ENCODE measurements at places on chromosomes 13 and 19.

DNA sequence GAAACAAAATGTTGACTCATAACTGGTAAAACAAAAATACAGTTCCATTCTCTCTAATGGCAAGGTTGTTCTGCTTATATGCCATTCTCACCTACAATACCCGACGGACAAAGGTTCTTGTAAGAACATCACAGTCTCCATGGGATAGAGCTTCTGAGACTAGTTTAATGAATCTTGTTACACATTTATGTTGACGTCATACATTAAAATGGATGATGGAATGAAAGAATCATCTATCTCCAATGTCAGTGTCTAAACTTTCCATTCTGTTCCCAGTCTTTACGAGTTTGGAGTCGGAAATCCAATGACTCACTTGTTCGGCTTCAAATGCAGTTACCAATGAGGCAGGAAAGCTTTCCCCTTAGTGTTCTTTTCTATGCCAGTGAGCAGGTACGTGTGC lies 17.7 kb downstream of the ZNF160 start:
- no peak for DNase-seq

DNA sequence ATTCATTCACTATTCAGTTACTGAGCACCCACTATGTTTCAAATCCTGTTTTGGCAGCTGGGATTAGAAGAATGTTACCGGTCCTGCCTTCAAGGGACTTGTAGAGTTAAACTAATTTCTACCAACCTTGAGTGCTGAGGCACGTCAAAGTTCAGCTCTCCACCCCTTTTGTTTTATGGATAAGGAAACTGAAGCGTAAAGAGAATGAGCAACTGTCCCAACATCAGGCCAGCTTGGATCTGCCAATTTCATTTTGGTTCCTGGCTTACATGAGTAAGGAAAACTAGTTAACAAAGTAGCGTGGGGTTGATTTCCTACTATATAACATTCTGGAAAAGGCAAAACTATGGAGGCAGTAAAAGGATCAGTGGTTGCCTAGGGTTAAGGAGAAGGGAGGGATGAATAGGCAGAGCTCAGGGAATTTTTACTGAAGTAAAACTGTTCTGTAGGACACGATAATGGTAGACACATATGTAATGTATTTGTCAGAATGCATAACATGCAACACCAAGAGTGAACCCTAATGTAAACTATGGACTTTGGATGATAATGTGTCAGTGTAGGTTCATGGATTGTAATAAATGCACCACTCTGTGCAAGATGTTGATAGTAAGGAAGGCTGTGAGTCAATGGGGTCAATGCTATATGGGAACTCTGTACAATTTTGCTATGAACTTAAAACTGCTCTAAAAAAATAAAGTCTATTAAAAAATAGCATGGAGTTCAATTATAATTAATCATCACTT lies 19.9 kb upstream of the MTIF3 start:
- DNase-seq = no peak

DNA sequence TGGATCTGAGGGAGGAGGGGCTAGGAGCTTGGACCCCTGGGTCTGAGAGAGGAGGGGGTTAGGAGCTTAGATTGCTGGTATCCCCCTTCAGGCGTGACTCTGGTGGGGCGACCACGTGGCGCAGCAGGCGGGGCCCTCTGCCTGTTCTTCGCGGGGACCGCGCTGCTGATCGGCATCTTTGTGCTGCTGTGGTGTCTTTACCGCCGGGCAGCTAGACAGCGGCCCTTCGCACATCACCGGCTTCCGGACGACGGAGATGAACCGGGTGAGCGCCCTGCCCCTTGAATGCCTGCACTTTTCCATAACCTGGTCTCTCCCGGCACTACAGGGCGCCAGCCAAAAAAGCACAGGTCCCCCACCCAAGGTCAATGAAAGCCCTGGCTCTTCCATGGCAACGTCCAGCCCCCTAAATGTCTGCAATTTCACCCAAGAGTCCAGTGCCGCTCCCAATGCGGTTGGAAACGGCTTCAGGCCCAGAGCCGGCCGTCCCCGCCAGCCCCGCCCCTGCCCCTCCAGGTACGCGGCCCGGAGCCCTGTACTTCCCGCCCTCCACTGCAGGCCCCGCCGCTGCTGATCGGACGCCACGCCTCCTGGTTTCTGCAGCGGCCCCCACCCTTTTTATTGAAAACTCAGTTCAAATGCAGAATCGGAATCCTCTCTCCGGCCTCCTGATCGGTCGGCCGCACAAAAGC lies 2.8 kb downstream of the GFY start:
- DNase-seq = no peak

- no peak for DNase-seq
These were observed 610 bp downstream of the ZNF791 start for GRCh38 chr19:12611361-12611699.

- no peak for DNase-seq
These were observed 9.7 kb downstream of the NAXD start for GRCh38 chr13:110624766-110625756.

- no peak for DNase-seq
These were observed 93.0 kb upstream of the IRS2 start for GRCh38 chr13:109879338-109879737.

DNA sequence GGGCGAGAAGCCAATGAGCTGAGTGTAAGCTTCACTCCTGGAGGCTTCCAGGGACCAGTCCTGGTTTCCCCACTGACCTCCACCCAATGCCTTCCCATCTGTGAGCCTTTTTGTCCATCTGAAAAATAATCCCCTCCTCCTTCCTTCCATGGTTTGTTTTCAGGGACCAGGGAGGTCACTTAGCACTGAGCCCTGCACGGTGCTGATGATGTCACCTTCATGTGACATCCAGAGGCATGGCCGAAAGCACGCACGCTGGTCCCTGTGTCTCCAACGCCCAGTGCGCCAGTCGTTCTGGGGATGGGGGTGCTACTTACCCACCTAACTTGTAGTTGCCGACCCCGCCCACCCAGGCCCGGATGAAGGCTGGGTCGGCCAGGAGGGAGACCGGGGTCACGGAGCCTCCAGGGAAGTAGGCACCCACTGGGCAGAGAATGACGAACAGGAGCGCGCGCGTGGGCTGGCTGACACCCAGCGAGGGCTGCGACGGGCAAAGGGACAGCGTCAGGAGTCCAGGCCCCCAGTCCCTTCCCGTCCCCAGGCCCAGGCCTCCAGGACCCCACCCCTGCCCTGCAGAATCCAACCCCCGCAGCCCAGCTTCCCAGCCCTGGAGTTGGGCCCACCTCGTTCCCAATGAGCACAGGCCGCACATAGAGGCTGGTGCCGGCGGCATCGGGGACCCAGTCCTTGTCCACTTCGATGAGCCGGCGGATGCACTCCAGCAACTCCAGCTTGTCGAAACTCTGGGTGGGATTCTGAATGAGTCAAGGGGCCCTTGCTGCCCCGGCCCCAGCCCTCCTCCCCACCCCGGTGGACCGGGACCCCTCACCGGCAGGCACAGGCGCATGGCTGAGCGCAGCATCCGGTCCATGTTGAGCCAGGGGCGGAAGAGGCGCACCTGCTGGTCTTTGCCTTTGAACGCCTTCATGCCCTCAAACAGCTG lies 11.2 kb downstream of the BCAT2 start:
- DNase-seq = no peak

DNA sequence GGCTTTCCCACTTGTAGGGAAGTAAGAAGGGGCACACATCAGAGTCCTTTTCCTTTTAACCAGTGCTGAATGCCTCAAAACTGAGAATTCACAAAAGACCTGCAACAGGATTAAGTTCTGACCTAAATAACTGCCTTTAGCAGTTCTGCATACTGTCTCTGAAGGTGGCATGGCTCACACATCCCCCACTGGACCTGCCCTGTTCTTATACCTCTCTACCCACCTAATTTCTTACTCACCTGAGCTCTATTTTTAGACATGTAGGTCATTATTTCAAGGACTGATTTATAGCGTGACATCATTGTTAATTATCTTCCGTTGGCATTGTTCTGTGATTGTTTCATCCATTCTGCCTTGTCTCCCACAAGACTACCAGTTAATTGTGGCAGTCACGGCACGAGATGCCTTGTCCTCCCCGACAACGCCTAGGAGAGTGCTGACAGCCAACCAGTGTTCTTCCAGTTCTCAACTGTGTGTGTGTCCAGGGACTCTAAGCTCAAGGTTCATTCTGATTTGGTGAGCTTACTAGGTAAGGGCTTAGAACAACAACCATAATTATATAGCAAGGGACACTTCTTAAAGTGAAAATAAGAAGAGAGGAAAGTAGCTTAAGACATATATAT lies 27.1 kb upstream of the UBL3 start:
- DNase-seq = no peak

DNA sequence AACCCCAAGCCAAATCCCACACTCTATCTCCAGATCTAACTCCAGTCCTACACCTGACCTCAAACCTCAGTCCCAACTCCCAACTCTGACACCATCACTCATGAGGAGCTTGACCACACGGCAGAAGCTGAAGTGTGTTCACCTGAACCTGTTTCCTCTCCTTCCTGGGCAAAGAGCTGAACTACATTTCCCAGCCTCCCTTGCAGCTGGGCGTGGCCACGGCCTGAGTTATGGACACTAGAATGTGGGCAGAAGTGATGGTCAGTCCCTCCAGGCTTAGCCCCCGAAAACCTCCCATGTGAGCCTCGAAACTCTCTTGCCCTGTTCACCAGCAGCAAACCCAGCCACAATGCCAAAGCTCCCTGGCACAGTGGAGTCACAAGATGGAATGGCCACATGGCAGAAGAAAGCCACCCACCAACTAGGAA lies 19.5 kb upstream of the MEIS3 start:
- no peak for DNase-seq

GRCh38 chr13:73224703-73225102 lies 165.9 kb downstream of the KLF5 start:
- no peak for DNase-seq

- no peak for DNase-seq
These were observed 750 bp downstream of the RAB20 start for GRCh38 chr13:110560601-110561343.

GRCh38 chr19:35987571-35987896 lies 7.5 kb upstream of the SDHAF1 start:
- DNase-seq = no peak

- DNase-seq = no peak
These were observed 8.0 kb downstream of the EPSTI1 start for GRCh38 chr13:42984026-42984425.

DNA sequence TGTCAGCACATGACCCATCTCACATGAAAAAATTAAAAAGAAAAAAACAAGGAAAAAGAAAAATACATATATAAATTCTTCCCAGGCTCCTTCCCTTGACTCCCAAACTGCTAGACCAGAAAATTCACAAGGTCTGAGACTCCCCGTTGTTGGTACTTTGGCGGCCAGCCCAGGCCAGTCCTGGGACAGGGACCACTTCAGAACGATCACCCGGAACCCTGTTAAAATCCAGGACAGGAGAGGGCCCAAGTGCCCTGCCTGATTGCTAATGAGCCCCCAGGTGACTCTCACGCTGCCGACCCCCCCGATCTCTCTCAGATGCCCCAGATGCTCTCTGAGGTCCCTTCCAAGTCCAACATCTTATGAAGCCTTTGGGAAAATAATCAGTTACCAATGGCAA lies 107.2 kb downstream of the COL4A2 start:
- no peak for DNase-seq

DNA sequence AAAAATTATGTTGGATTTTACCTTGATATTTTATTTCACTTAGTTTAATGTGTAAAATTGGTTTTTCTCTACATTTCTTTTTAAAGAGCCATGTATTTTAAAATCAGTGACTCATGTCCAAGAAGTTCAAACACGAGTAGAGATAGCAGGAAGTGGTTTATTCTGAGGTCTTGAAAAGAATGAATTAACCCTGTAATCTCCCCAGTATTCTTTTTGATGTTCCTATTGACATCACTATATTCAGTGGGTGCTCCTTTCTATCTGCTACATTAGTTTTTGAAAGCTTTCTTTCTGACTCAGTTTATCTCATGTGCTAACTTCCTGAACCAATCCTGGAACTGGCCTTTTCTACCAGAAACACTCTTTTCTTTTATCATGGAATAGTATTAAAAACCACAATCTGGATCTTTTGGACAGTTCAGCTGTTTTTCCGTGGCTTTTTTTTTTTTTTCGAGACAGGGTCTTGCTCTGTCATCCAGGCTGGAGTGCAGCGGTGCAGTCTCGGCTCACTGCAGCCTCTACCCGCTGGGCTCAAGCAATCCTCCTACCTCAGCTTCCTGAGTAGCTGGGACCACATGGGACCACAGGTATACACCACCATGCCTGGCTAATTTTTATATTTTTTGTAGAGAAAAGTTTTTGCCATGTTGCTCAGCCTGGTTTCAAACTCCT lies 114.9 kb downstream of the PCCA start:
- DNase-seq = no peak

GRCh38 chr13:91302111-91302510 lies 45.4 kb upstream of the MIR17HG start:
- no peak for DNase-seq

GRCh38 chr13:44493213-44493812 lies 82.8 kb downstream of the TSC22D1 start:
- DNase-seq = no peak
